Lung (tissue), 17 donors: ENCODE measurements at places on chromosomes 12 and 14. TPM values are rescaled to one million over a fixed set of nuclear protein-coding genes. Genes with fewer than 3 reads are reported as not detected.

GRCh38 chr12:29589851-29590250 lies 92.4 kb upstream of the OVCH1 start:
- peak; percentile 86 for DNase-seq

LHX5 gene
- total RNA-seq: not detected

- DNase-seq: peak; percentile 41
Observed at GRCh38 chr12:98126637-98127335, 388.6 kb upstream of the TMPO start.

GRCh38 chr12:3741882-3742672 lies 10.8 kb downstream of the CRACR2A start:
- no peak for DNase-seq

AHNAK2 gene
- 26.6 TPM for total RNA-seq

DNA sequence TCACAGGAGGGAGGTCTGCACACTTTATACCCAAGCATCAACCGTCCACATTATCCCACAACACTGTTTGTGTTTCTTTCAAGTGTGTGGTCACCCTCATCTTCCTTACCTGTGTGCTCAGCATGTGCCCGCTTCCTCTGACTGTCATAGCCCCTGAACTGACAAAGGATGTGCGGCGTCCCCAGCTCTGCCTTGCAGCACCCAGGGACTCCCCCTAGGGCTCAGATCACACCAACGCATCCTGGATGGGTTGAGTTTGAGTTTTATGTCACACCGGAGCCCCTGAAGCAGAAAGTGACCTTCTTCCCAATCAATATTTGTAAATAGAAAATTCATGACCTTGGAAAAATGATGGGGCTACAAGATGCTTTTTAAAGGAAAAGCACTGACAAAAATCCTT lies 770.7 kb upstream of the TMEM132C start:
- no peak for DNase-seq

DNA sequence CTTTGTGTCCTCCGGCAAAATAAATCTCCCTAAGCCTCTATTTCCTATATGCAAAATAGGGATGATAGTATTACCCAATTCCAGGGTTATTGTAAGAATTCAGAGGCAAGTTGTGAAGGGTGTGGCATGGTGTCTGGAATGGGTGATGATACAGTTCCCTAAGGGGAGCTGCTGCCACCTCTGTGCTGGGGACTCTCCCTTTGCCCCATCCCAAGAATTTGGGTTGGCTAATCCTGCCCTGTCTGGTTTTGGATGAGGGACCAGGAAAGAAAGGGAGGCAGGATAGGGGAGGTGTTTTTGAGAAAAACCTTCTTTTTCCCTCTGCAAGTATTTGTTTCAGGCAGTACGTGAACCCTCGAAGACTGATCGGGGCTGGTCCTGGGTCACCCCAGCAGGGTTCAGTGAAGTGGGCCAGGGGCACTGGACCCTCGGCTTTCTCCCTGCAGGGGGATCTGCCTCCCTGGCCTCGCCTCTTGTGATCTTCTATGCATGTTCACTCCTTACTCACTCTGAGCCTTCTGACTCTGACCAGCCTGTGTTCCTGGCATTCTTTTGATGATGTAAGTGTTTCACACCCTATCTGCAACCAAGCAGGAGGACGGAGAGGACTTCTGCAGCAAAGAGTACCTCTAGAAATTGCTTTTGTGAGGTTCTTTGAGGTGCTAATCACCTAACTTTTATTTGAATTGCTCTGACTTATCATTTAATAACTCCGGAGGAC lies 60.8 kb downstream of the RASSF3 start:
- no peak for DNase-seq

- DNase-seq: no peak
Observed at GRCh38 chr12:108369736-108370396, 30.8 kb upstream of the CMKLR1 start.

TSPAN11 gene
- 12.1 TPM for total RNA-seq

DNA sequence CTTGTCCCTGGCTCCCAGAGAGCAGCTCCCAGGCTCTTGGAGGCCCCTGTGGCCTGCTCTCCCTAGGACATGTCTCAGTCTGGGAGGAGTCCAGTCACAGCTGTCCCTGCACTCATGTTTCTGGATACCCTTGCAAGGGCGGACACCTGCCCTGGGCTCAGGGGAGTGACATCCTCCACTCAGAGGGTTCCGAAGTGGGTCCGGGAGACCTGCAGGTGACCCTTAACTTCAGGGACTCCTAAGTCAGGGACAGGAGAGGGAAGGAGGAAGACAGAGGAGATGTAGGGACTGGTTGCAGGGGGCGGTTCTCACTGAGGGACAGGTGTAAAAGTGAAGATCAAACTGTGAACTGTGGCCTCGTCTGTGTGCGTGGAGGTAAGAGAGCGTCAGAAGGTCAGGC lies 37.6 kb downstream of the CACNA2D4 start:
- DNase-seq: no peak

DNA sequence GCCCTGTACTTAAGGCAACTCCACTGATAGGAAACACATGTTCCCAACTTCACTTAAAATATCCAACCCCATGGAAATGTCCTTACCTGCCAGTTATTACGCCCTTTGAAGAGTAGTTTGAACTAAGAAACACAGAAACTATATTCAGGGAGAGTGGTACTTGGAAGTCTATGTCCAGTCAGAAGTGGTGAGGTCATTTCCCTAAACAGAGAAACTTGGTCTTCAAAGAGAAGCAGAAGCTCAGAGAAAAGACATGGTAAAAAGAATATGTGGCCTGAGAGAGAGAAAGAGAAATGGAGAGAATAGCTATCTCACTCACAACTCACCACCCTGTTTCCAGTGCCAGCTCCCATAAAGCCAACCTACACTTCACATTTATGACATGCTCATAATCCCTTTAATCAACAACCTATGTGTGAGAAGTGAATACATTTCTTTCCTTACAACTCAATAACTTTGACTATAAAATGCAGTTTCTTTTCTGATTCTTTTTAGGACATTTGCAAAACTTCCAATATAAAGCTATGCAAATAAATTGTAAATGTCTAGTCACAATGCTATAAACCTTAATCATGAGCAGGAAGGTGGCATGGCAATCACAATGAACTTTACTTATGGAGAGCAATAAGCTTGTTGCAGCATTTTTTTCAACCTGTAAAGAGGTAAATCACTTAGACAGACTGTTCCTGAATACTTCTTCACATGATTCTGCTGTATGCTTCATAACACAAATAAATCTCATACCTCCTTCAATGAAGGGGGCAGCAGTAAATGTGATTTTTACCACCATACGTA lies 67.1 kb downstream of the CPNE8 start:
- DNase-seq: no peak

DNA sequence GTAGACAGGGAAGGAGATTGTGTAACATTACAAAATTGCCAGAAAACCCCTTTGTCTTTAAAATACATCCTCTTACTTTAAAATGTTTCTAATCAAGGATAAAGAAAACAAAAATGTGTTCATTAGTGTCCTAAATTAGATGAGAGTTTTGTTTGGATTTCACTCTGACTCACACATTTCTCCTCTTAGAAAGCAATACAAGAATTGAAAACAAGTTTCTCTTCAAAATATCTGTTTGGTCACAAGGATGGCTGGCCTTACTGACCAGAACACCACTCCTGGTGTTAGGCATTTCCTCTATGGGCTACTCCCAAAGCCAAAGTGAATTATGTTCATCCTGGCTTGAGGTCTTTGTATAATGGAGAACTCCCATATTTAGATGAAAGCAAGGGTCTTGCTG lies 6.4 kb downstream of the GUCY2C start:
- no peak for DNase-seq

MYH6 gene
- total RNA-seq: not detected

DNA sequence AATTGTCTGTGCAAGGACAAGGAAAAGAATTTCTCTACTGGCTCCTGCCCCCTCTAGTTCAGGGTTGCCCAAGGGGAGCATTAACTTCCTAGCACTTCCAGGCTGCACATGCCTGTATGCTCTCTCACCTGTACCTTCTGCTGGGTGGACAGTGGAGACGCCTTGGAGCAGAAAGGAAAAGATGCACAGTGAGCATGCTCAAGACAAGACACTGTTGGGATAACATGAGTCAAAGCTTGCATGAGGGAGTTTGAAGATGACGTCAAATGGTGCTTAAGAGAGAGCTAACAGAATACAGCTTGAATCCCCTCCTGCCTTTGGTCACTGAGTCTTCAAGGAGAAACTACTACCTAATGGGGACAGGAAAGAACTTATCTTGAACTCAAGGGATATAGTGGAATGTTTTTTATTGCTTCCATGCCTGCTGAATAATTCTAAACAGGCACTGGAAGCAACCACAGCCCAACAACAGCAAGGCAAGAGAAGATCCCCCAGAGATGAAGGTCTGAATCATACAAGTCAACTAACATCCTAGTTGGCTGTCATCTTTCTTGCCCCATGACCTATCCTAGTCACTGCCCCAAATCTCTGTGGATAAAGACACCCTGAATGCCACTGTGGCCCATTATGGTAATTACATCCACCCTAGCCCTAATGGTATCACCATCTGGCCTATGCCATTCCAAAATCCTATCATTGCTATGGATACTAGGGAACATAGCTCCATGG lies 23.5 kb downstream of the RPS6KA5 start:
- DNase-seq: no peak

DNA sequence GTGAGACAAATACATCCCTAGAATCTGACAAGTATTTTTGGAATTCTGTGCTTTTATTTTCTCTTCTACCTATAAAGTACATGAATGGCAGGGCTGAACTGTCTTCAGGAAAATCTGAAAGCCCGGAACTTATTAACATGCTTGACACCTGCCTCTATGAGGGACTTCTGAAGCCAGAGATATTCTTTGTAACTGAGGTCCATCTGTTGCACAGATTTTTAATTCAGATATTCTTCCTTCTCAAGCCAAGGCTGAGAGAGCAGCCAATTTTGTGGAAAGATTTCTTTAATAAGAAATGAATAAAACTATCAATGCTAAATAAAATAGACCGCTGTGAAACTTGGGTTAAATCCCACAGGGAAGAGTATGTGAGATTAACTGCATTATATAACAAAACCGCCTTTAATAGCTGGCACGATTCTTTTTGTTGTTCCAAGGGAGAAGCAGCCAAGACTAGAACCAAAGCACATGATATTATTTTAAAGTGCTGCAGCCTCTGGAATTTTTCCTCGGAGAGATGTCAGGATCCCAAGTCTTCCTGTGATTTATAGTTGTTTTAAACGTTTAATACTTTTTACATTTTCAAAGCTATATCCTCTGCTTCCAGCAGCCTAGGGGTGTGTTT lies 148.9 kb downstream of the CRADD start:
- DNase-seq: no peak

- DNase-seq: no peak
Observed at GRCh38 chr14:100874411-100875091, 29.0 kb downstream of the RTL1 start.

- no peak for DNase-seq
Observed at GRCh38 chr14:104527857-104528459, 51.6 kb upstream of the C14orf180 start.

CD27 gene
- 1.9 TPM for total RNA-seq

DNA sequence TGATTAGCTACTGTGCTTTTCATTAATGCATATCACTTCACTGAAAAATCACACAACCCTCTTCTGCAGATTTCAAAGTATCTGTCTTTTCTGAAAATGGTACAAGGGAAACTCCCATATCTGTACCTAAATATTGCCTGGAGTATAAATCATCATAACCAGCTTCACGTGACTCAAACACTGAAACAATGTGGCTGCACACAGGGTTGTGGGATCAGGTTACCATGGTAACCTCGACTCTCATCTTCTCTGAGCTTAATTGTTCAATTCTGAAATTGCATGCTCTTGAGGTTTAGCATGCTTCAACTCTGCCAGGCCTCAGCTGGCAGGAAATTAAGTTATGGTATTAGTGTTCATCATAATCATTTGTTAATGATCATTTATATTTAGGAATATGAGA lies 77.5 kb upstream of the CPSF6 start:
- no peak for DNase-seq

GRCh38 chr12:130186651-130187268 lies 24.5 kb downstream of the FZD10 start:
- no peak for DNase-seq

LMNTD1 gene
- 5.3 TPM for total RNA-seq

SCNN1A gene
- 312 TPM for total RNA-seq

RPL10L gene
- total RNA-seq: not detected

DNA sequence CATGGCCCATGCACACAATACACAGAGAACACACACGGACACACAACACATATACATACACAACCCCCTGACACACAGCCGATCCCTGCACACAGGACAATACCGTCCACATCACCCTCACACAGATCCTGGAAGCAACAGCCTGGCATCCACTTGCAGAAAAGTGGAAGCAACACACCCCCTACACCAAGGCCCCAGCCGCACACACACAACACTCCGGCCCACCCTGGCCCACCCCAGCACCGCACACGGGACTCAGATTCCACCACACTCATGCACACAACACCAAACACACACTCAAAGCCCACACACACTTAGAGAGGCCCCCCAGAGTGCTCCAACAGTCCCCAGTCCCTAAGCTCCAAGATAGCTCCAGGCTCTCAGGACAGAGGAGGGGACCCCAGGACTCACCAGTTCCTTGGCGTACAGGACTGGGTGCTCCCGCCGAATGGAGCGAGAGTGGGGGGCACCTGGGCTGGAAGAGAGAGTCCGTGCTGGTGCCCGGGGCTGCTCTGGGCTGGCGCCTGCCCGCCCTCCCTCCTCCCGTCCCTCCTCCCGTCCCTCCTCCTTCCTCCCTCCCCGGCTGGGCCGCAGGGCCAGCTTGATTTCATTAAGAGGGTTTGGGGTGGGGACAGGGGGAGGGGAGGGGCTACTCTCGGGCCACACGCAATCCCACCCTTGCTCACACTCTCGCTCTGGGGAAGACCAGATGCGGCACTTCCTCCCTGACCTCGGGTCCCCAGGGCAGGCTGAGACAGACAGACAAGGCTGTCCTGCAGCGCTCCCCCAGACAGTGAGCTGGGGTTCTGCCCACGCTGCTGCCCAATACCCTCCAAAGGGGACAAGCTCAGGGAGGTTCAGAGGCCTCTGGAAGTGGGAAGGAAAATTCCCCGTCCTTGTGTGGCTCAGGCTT lies at the start of gene TMEM119:
TMEM119 (minus strand) TSS at position 526 of the 913 bp plus-strand sequence. CDS start 5,701 bp downstream, outside the sequence.
- DNase-seq: peak; percentile 88

DNA sequence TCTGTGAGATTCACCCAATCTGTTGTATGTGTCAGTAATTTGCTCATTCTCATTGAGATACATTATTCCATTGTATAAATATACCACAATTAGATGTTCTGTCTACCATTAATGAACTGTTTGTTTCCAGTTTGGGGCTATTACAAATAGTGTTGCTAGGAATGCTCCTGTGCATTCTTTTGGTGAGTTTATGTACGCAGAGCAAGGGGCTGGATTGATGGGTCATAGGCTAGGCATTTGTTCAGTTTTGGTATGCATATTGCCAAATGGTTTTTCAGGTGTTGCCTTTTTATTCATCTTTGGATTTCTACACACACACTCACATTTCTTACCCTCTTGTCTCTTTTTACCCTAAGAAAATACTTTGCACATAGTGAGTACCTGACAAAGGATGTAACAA lies 93.4 kb downstream of the GPATCH2L start:
- no peak for DNase-seq

DNA sequence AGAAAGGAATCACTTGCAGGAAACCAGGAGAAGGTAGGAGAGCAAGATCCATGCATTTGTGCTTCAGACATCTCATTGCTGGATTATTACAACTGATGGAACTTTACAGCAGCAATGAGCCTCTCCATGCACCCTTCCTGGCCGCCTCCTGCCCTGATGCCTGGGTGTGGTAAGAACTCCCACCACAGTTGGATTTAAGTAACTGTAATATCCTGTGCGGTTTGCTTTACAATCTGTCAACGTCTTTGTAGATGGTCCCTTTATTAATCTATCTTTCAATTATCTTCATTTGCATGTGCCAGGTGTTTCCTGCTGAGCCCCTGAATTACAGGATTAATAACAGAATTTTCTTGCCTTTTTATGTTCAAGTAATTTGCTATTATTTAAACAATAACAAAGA lies 1300.5 kb upstream of the TMEM132C start:
- DNase-seq: no peak
